ENCODE measurements at places on chromosomes 16 and 17.

DNA sequence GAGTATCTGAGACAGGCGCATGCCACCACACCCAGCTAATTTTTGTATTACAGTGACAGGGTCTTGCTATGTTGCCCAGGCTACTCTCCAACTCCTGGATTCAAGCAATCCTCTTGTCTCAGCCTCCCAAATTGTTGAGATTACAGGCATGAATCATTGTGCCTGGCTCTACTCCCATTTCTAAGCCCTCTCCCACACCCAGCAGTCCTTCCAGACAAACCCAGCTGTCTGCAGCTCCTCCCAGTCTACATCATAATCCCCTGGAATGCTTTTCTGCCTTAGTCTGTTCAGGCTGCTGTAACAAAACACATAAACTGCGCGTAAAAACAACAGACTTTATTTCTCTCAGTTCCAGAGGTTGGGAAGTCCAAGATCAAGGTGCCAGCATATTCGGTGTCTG is 144.5 kb downstream of the GRIN2A start:
- no peak for DNase-seq

DNA sequence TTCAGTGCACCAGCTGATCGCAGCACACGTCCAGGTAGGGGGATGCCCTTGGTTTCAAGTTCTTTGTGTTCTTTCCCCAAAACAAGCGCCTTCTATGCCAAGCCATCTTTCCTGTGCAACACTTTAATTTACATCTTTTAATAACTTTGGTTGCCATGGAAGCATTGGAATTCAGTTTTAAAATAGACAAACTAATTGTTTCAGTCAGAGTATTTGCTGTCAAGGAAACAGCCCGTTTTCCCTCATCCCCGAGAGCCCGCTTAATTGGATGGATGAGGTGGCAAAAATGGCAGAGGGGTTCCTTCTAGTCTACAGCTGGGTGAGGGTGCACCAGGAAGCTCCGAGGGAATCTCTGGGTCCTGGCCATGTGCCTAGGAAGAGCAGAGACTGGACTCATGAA is 793.7 kb upstream of the EEF2KMT start:
- no peak for DNase-seq

- no peak for DNase-seq
Observed at GRCh38 chr17:47866941-47867340, 16.0 kb upstream of the SP6 start.

DNA sequence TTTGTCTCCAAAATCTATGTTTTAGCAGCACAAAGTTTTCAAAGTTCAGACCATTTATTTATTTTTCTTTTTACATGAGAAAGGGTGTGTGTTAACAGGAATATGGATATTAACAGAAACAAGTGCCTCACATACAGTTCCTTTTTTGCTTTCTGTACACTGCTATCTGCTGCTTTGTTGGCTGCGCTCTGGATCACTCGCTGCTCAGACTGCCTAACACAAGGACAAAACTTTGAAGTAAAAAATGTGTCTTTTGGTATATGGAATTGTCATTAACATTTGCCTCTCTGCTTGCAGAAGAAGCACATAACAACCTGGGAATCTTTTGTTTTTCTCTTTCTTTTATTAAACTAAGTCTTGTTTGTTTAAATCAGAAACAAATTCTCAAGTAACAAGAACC is 262.8 kb downstream of the ZFHX3 start:
- DNase-seq: no peak

DNA sequence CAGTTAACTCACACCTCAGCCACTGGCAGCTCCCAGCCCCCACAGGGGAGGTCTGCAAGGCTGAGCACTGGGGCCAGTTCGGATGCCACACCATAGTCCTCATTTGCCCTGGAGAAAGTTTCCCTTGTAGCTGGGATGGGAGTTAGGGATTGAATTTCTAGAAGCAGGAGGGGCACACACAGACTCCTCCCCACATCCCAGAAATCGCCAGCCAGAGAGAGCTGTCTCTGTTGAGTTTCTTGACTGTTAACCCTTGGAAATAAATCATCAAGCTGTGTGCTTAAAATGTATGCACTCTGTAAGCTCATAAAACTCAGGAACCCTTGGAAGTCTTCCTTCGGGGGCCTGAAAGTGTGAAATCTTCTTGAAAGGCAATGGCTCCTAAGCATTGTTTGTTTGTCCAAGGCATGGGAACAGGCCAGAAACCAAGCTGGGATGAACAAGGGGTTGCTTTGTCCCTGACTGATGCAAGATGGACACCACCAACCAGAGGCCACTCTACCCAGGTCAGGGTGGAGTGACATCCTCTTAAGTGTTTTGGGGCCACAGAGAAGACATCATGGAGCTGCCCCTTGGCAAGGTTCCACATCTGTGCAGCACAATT is 394 bp upstream of the PRM3 start:
- no peak for DNase-seq

GRCh38 chr16:58306327-58306726 is 11.5 kb upstream of the PRSS54 start:
- no peak for DNase-seq

DNA sequence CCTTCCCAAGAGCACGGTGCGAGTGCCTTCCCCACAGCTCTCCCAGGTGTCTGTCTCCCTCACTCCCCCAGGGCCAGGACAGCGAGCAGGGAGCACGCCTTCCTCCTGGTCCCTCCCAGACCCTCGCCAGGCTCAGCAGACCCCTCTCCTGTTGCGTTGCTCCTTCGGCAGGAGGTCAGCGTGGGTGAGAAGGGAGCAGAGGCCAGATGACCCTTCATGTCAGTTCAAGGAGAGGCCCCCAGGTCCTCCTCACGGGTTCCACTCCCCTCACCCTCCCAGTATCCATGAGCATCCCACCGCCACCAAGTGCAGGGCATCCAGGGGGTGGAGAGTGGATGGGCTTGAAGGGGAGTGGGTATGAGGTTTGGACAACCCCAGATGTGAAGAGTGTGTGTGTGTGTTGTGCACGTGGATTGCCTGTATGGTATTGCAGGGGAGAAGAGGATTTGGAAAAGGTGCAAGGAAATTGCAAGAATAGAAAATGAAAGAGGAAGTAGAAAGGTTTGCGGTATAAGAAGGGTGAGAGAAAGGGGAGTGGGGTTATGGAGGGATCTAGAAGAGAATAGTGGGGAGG is 17.7 kb downstream of the SGCA start:
- no peak for DNase-seq

GRCh38 chr17:40355123-40355803 is 9.3 kb downstream of the GJD3 start:
- DNase-seq: peak; percentile 55

GRCh38 chr17:40351359-40352236 is 12.9 kb downstream of the GJD3 start:
- DNase-seq: no peak

DNA sequence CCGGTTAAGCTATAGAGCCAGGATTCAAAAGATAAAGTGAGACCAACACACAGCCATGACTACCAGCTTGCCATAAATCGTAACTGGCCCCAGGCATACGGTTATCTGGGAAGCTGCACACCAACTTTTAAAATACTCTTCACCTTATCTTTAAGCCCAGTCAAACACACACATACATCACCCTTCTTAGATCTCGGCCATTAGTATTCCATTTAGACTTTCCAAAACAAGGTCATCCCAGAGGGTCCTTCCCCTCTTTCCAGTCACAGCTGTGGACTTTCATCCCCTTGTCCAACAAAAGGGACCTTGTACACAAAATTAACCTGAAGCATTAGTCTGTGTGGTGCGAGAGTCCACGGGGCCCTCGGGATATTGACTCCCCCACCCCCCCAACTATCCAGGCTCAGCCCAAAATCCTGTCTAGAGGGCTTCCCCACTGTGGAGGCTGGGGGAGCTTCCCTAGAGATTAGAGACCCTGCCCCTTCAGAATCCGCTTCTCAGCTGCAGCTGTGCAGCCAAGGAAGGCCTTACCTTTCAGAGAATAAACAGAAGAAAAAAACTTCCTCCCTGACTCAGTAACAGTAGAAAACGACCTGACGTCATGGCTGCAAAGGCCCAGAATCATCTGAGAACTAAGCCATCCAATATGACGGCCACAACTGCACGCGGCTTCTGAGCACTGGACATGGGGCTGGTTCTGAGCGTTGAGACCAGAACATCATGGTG is 9.9 kb downstream of the ZFHX3 start:
- DNase-seq: no peak

DNA sequence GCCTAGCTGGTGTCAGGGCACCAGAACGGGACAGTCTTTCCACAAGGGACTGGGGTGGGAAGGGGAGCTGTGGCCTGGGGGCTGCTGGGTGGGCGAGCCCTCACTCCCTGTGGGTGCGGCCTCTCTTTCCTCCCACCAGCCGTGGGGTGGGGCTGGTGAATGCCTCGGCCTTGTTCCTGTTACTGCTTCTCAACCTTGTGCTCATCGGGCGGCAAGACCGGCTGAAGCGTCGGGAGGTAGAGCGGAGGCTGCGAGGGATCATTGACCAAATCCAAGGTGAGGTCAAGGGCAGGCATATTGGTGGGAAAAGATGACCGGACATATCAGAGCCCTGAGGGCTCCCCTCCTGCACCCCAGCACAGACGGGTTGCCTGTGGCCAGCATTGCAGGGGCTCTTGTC is 29.2 kb downstream of the CASKIN2 start:
- no peak for DNase-seq

DNA sequence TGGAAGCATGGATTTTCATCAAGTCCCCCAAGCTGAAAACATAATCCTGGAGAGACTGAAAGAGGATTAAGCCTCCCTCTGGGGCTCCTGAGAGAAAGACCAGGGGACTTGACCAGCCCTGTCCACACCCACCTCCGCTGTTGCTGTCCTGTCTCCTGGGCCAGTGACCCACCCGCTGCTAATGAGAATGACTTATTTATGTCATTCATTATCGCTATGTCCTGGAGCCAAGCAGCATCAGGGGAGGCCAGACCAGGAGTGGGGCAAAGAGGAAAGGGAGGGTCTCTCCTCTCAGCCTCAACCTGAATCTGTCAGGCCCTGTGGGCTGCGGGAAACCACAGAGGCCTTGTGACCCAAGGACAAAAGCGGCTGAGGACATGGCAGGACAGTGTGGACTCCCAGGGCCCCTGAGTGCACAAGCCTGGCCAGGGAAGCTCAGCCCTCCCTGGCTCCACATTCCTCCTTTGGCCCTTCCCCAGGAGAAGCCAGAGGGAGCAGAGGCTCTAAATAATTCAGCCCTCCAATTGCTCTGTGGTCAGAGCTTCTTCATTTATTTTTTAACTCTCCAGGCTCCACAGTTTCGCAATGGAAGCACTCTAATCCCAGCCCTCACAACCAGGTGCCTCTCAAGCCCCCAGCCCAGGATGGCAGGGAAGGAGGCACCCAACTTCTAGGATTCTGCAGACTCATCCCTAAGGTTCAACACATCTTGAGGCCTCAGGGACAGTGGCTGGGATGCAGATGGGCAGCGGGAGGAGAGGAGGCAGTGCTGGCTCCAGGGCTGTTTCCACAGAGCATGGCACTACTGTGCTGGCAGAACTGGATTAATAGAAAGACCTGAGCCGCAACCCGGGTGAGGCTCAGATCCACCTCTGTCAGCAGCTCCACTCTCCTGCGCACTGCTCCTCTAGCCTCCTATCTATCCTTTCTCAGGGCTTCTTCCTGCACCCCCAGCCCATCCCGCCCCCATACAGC is 19.1 kb downstream of the CUEDC1 start:
- no peak for DNase-seq

DNA sequence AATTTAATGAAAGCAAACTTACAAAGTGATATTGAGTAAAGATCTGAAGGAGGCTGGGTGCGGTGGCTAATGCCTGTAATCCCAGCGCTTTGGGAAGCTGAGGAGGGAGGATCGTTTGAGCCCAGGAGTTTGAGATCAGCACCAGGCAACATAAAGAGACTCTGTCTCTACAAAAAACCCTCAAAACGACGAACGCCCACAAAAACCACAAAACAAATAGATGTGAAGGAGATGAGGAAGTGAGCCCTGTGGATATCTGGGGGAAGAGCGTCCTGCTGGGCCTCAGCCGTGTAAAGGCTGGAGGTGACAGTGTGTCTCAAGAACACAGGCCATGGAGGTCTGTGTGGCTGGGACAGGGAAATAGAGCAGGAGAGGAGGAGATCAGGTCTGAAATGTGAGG is 68.8 kb downstream of the ITFG1 start:
- DNase-seq: no peak

- DNase-seq: no peak
Observed at GRCh38 chr17:13572581-13572980, 29.1 kb downstream of the HS3ST3A1 start.

DNA sequence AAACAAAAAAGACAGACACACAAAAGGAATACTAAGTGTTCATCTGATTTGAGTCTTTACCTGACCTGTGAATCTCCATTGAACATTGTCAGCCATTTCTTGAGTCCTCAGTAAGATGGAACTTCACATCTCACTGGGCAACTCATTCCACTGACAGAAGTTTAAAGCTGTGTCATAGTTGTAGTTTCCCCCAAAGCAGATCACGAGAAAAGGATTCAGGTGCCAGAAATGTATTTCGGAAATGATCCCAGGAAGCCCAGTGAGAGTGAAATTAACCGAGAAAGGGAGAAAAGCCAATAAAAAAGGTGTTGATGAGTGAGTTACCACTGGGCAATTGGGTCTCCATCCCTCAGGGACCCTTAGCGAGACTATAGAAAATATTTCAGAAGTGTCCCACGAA is 6.5 kb downstream of the CHD9 start:
- no peak for DNase-seq

All from activated CD4-positive, CD25-positive, alpha-beta regulatory T cell treated with anti-CD3 and anti-CD28 coated beads, Interleukin-2, amount 50 U/mL, for 16 hours (primary cell).